ENCODE measurements at places on chromosomes 4 and X.

DNA sequence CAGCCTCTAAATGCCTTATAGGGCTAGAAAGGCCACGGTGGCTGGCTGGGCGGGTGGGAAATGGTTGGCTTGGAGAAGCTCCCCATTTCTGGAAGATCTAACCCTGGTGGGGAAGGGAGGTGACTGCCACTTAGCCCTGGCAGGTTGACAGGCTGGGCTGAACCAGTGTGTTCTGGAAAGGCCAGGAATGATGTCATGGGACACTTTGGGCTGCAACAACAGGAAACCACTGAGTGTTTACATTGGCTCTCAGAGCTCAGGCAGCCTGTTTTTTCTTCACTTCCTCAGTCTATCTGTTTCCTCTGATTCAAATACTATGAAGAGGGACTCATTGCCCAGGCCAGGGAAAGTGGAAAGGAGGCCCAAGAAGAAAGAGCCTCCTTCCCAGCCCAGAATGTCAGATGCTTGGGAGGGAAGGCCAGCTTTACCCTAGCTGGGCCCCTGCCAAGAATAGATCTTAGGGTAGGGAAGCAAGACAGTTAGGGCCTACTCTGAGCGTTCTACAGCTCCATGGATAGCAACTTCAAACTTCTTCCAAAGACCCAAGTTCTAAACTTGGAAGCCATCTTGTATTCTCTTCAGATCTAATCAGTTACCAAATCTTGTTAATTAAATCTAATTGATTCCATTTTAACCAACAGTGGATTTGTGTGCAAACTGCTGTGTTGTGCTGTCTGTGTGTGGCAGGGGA, 65.8 kb upstream of the MSN start:
- no peak for DNase-seq

GRCh38 chr4:102862016-102862415, 6.8 kb upstream of the CISD2 start:
- no peak for DNase-seq

DNA sequence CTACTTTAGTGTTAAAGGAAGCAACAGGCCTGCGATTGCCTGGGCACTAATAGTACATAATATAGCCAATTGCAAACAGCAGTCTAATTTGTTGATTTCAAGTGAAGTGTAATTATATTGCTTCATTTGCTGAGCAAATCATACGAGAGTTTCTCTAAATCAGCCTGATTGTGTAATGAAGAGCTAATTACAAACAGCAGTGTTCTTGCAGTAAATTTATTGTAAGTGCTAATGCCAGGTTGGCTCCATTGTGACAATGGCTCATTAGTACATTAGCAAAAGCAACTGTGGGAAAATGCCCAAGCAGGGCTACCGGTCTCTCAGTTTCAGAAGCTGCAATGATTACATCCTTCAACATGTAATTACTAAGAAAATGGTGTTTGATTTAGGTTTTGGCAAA, 591.5 kb downstream of the GALNTL6 start:
- no peak for DNase-seq

GRCh38 chr4:55367084-55367722, 21.2 kb downstream of the SRD5A3 start:
- no peak for DNase-seq

- DNase-seq: no peak
Observed at GRCh38 chrX:97938706-97939105, 1055.0 kb downstream of the RPA4 start.

GRCh38 chr4:172245516-172245915, 432.3 kb downstream of the GALNTL6 start:
- DNase-seq: no peak

GRCh38 chrX:72271812-72272211, 5.2 kb downstream of the RPS4X start:
- DNase-seq: no peak

DNA sequence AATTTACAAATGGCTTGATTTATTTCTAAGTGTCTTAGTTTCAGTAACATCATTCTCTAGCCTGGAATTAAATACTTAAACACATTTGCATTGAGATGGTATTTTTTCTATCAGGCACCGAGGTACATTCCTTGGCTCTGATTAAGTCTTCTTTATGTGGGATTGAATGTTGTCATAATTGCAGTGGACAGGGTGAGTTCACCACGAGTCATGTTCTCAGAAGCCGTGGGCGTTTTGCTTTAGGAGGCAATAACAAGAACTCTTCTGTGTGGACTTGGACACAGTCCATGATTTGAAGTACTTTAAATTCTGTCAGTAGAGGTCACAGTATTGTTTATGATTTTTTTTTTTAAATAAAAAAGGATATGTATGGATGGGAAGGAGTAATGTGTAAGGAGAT, 57.1 kb upstream of the EFHC2 start:
- DNase-seq: no peak

GRCh38 chrX:13638826-13639225, 14.1 kb upstream of the TCEANC start:
- no peak for DNase-seq

GRCh38 chr4:128583753-128584712, 225.5 kb upstream of the JADE1 start:
- no peak for DNase-seq

- peak; percentile 62 for DNase-seq
Observed at GRCh38 chr4:173528378-173529321, 1.4 kb downstream of the HAND2 start.

DNA sequence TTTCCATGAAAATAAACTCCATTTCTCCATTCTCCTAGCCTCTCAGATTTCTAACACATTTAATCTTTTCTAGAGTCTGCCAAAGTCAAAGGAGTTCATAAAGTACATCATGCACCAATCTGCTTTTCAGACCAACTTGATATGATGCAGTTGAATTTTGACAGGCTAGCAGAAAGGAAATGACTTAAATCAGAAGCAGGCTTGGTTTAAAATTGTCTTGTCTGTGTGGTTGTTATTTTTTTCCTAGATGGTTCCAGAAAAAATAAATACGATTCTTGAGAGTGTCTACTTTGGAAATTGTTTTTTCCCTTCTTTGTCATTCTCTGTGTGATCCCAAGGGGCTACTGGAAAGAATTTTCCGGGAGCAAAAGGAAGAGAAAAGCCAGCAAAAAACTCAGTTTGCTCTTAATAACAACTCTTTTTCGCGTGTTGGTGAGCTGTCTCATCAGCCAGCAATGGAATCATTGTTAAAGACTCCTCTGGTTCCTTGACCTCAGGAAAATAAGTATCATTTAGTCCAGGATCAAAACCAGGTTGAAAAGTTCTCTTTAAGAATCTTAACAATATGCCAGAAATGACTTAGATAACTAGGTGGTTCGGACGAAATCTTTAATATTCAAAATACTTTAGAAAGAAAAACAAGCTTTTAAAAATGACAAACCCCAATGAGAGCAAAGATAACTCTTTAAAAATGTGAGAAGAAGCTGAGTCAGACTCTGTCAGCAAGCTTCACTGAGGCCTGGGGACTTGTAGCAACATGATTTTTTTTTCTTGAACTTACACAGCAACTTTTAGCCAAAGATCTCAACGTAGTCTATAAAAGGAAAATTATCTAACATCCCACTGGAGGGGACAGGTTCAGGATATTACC, 49.7 kb upstream of the GAB1 start:
- DNase-seq: no peak

DNA sequence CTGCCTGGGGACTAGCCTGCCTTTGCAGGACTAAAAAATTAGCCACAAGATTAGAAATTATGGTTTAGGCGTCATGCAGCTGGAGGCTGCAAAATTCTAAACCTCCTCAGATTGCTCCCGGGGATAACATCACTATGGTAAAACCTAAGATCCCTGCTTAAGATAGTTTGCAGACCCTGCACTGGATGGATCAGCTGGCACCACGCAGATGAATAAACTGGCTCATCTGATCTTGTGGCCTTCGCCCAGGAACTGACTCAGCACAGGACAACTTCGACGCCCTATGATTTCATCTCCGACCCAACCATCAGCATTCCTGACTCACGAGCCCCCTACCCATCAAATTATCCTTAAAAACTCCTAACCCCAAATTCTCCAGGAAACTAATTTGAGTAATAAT, 482.4 kb downstream of the SPRY1 start:
- DNase-seq: no peak

DNA sequence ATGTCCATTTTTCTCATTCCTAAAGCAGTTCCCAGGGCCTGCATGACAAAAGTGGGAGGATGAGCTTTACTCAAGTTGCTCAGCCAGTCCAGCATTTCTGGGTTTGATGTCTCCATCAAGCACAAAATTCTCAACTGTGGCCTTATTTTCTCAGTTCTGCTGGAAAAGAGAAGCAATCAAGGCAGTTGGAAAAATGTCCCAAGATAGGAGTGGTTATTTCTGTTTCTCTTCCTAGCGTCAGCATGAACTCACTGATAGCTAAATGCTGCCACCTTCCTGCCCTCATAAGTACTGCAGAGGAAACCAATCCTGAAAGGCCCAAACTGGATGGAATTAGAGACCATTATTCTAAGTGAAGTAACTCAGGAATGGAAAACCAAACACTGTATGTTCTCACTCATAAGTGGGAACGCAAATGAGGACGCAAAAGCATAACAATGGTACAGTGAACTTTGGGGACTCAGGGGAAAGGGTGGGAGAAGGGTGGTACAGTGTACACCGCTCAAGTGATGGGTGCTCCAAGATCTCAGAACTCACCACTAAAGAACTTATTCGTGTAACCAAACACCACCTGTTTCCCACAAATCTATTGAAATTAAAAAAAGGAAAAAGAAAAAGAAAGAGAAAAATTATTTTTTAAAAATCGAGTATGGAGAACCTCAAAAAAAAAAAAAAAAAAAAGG, 29.6 kb downstream of the ADH7 start:
- DNase-seq: peak; percentile 75

GRCh38 chr4:169010125-169011023, at the start of gene CBR4:
Gene CBR4, minus strand, starts transcription at chr4:169010255. Its CDS starts 166 bp downstream, at chr4:169010089.
- peak; percentile 99 for DNase-seq

DNA sequence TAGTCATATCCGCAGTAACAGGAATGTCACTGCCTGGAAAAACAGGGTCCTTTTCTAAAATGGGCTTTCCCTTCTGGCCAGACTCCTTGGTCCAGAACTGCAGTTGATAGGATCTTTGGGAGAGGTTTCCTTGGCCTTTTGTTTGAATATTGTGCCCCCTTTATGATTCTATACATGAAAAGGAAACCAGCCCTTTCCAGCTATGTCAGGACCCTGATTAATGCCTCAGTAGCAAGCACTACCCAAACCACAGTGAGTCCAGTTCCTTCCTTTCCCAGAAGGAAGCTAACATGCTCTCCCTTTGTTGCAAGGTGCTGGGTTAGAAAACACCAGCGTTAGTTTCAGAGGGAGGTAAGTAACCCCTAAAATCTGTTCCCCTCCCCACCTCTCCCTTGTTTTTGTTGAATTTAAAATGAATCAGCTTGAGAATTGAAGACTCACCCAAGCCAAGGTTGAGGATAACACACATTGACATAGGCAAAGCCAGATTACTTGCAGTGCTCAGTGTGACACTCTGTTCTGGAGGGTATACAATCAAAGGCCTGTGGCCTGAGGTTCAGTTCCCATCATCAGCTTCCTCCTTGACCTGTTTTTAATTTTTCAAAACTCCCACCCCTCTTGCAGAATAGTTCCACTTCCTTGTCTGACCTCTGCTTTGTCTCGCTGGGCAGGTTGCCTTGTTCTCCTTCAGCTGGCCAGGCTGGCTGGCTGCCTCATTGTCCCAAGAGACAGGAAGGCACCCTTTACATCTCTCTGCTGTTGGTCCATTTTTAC, 87.6 kb upstream of the PLAC1 start:
- no peak for DNase-seq

DNA sequence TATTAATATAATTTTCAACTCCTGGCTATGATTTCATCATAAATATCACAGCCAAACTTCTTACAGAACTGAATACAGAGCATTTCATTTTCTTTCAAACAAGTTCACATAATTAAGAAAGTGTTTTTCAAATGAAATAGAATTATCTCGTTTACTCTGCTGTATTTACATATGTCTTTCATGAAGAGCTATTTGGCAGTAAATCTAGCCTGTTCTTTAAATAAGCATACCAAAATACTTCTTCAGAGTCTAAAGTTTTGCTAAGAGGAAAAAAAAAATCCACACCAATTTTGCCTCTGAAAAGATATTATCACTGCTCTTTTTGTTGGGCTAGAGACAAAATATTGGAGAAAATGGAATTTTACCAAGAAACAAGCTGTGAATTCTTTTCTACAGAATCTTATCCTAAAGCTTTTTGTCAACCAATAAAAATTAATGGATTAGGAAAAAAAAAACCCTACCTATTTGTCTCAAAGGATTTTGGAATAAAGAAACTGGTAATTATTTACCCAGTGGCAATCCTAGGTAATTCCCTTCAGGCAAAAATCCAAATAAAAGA, 287.9 kb upstream of the NR3C2 start:
- no peak for DNase-seq

DNA sequence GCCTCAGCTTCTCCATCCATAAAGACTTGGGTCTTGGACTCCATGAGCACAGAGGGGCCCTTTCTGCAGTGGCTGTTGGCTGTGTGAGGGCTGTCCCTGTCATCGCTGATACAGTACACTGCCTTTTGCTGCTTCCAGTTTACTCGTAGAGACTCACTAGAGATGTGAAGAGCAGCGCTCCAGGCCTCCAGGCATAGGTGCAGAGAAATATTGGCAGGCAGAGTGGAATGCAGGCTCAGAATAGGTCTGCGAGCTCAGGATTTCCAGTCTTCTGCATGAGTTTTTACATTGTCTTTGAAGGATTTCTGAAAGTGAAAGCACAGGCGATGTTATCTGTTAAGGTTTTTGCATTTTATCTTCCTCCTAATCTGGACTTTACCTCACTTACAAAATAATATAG, 97.4 kb downstream of the AASDH start:
- peak; percentile 56 for DNase-seq

DNA sequence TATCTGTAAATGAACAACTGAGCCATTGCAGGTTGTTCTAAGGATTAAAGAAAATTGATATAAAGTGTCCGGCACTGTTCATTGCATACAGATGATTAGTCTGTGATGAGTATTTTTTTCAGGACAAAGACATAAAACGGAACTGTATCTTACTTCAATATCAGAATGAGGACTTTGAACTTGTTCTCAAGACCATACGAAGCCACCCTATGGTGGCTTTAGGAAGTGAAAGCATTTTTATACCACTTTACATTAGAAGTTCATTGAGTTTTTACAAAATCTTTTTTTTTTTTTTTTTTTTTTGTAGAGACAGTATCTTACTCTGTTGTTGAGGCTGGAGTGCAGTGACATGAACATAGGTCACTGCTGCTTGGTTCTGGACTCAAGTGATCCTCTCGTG, 45.2 kb upstream of the TRIM2 start:
- no peak for DNase-seq

GRCh38 chr4:53599632-53600031, 8.3 kb upstream of the LNX1 start:
- DNase-seq: no peak

- DNase-seq: no peak
Observed at GRCh38 chrX:31316340-31316991, 244.6 kb upstream of the FTHL17 start.

DNA sequence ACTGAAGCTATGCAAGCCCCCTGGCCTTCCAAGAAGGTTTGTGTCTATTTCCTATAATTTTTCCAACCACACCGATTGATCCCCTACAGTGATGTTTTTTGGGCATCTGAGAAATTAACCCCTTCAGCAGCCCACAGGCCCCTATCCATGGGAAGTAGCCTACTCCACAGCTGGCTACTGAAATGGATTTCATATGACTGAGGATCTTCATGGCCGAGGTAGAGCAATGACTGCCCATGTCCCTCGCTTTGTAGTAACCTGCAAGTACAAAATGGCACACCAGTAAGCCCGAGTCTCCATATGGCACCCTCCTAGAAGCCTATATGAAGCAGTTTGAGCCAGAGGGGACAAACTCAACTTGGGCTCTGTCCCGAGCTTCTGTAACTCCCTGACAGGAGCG, 36.8 kb downstream of the MAP9 start:
- no peak for DNase-seq
